Globus pallidus (tissue), 1 donor: ENCODE measurements at places on chromosomes 5 and 9.

GRCh38 chr5:16480821-16481538 lies 15.4 kb upstream of the ZNF622 start:
- DNase-seq = no peak

DNA sequence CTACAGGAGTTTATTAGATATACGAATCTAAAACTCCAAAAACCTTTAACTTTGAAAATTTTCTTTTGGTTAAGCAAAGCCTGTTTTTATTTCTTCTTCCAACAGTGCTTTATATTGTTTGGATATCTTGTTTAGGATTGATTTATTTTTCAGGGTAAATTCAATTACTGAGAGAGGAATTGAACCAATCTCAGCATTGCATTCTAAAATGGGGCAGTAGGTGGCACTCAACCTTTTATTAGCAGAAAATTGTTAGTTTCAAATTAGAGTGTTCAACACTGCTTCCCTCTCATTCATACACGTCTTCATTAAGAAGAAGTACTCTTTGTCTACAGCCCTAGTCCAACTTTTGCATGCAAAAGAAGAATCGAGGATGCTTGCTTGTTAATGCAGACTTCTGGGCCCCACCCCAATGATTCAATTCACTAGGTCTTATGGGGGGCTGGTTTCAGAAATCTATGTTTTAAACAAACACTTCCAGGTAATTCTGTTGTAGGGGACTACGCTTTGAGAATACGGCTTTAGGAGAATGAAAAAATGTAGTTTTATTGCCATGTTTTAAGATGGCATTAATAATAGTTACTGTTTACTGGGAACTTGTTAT lies 26.6 kb downstream of the MRPL22 start:
- DNase-seq = peak; percentile 41

DNA sequence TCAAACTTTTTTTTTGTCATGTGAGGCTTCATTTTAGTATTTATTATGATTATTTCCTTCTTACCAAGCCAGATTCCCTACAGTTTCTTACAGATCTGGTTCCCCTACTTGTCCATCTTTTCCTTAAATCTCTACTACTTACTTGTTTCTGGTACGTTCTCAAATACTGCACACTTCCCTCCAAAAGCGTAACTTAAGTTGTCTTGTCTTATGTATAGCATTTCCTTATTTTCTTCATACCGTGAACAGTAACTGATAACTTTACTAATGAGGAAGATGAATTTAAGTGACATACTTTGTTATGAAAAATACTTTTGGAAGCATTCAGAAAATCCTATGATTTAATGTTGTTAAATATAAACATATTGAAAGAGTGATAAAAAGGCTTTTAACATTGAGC lies 67.3 kb downstream of the PARP8 start:
- DNase-seq = no peak

DNA sequence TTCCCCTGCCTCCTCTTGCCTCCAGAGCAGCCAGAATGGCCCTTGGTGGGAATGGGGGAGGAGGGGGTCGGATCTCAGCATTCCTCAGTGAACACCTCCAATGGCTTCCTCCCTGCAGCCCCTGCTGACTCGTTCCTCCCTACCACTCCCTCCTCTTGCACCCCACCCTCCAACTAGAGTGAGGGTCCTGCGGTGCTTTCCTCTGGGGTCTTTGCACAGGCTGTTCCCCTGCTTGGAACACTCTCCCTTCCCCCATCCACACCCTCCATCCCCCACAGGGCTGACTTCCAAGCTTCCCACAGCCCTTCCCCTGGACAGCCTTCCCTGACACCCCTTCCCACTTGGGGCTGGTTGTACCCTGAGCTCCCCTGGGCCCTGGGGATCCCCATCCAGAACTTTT lies 70.4 kb upstream of the NEK6 start:
- DNase-seq = no peak

DNA sequence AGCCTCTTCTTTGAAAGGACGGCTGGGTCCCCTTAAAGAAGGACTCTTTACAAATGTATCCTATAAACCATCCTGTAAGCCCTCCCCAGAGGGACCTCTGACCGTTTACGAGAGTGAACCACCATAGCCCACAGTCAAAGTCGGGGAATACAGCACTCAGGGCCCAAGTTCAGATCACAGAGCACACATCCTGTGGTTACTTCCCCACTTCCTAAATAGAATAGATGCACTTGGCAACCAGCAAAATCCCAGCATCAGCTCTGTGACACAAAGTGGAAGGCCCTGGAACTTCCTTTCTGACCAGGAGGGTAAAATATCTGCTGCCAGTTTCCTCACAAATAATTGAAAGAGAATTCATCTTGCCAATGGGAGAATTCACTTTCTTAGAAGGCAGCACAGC lies 6.9 kb upstream of the IGFBPL1 start:
- no peak for DNase-seq

- no peak for DNase-seq
Observed at GRCh38 chr9:132518626-132519025, 63.8 kb upstream of the BARHL1 start.

- no peak for DNase-seq
Observed at GRCh38 chr5:142864290-142865260, 94.4 kb downstream of the ARHGAP26 start.

GRCh38 chr9:91089405-91090129 lies 272.2 kb downstream of the AUH start:
- peak; percentile 24 for DNase-seq

DNA sequence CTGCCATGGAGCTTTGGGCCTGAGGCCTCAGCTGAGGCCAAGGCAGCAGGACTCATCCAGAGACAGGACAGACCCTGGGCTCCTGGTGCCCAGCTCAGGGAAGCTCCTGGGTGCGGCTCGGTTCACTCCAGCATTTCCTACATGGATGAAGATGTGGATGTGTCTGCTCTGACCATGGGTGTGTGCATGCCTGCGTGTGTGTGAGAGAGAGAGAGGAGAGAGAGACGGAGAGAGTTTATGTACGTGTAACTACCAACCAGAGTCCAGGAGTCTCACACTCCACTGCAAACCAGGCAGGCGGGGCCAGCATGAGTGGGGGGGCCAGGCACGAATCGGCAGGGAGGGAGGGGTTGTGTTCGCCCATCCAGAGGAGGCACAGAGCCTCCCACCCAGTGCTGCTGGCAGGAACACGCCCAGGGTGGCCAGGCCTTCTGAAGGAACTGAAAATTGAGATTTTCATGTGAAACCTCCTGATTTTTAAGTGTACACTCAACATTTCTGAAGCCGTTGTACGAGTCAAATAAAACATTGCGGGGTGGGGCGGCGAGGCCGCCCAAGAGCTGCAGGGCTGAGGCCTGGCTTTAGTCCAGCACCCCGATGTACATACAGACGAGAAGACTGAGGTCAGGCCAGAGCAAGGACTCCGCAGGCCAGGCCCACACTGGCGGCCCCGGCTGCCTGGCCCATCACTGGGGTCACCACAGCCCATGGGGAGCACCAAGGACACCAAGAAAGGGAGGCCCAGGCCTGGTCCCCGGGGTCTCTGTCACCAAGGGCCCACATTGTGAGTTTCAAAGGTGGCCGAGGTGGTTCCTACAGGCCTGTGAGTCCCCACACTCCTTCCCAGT lies 88.7 kb downstream of the ADAMTS2 start:
- DNase-seq = no peak

DNA sequence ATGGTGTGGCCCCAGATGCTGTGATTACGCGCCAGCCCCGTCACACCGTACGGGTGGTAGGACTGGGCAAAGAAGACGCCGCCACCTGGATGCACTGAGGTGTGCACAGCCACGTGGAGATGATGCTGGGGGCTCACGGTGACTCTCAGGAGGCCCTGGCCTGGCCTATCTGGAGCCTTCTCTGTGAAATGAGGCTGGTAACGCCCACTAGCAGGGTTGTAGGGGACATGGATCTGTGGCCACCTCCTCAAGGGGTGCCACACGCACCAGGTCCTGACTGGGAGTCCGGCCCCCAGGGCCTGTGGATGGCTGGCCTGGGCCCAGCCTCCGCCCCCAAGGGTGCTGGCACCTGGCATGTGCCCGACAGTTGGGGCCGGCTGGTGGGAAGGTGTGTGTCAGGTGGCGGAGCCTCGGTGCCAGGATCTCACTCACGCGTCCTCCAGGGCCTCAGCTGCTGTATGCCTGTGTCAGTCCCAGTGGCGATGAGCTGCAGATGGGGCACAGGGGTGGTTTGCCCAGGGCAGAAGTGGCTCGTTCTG lies 32.4 kb downstream of the NEK6 start:
- no peak for DNase-seq

- no peak for DNase-seq
Observed at GRCh38 chr5:125510651-125511050, 764.2 kb upstream of the ZNF608 start.

DNA sequence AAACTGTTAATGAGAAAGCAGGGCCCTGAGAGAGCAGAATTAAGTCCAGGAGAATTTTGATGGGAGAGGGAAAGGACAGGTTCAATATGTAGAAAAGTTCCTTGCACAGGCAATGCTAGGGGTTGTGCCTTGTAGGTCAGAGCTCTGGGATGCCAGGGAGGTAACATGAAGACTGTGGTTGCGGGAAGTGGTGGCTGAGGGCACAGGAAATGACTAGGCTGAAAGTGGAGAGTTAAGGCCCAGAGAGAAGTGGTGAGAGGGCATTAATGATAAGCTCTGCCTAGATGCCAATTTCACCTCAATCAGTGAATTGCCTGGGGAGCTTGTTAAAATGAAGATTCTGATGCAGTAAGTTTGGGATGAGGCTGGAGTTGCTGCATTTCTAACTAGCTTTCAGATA lies 31.5 kb upstream of the PPP3R2 start:
- no peak for DNase-seq

- no peak for DNase-seq
Observed at GRCh38 chr9:133597316-133597957, 11.8 kb downstream of the FAM163B start.

GRCh38 chr5:126354012-126354857 lies 69.0 kb upstream of the GRAMD2B start:
- peak; percentile 77 for DNase-seq

GRCh38 chr5:116076496-116076895 lies 8.3 kb upstream of the COMMD10 start:
- DNase-seq = peak; percentile 42

DNA sequence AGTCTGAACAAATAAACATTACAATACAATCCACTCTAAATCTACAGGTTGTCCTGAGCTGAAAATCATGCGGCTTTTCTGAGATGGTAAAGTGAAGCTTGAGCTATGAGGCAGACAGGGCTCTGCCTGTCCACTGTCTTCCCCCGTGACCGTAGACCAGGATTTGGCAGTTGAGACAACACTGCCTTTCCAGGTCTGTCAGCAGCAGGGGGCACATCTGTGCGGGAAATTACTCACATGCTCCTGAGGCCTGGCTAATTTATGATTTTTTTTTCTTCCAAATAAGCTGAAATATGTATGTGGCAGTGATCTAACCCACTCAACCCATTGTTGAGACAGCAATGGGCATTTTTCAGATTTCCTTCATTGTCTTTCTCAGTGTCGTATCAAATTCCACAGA lies 307.9 kb downstream of the FBXL7 start:
- peak; percentile 76 for DNase-seq

DNA sequence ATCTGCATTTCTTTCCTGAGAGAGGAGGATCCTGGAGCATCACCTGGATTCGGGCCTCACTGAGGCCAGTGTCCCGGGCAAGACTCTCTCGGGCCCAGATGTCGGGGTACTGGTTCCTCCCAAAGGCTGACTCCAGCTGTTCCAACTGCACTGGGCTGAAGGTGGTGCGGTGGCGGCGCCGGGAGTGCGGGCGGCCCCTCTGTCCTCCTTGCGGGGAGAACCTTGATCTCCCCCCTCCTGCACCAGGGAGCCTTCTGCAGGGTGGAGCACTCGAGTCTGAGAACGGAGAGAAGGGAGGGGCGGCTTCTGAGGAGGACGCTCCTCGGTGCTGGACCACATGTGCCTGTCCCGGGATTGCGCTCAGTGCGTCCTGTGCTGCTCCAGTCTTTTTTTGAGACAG lies 2.0 kb downstream of the PROP1 start:
- DNase-seq = no peak
